Fibroblast of the conjunctiva (primary cell): ENCODE measurements at places on chromosomes 4 and X.

DNA sequence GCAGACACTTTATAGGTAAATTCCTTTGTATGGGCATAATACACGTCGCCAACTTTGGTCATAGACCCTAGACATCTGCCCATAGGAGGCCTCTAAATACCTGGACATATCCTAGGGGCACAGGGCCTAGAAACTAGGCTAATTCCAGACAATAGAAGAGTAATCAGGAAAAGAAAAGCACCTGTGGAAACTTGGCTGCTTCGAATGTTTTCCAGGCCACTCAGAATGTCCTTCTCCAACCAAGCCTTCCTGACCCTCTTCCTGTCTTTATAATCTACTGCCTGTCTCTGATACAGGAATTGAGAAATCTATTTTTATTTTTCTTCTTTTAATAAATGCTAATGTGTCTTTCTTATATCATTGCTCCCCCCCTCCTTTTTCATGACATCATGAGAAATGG is 493.1 kb downstream of the IL15 start:
- no peak for DNase-seq

- no peak for DNase-seq
Measured at GRCh38 chrX:17052210-17052609, 105.8 kb downstream of the REPS2 start.

DNA sequence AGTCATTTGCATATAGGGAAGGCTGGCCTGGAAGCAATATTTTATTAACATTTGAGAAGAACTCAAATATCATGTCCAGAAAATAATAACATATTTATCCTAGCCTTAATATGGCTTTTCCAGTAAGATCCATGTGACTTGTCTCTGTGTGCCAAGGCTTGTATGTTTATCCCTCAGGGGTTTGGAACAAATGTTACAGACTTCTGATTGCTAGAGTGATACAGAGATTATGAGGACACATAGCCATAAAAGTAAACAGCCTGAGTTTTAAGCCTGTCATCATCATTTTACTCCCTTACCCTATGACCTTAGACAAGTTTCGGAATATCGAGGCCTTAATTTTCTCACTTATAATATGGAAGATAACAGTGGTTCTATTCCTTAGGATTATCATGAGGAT is 338.1 kb downstream of the GPAT3 start:
- no peak for DNase-seq

GRCh38 chr4:48665555-48666186 is 114.4 kb downstream of the FRYL start:
- DNase-seq: no peak

GRCh38 chrX:101408532-101408841 is 465 bp downstream of the HNRNPH2 start:
- DNase-seq: no peak

DNA sequence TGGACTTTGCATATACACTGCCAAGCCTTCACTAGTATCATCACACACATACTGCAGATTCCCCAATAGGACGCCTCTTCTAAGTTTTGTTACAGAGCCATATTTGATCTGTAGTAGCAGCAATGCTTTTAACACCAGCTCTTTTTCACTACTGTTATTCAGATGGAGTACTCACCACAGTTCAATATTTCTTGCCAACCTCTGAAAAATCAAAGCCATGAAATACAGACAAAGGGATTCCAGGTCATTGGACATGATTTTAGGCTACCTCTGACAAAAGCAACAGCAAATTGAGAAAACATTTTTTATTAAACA is 390.7 kb upstream of the ADGRL3 start:
- no peak for DNase-seq

GRCh38 chr4:84502333-84502954 is 3.4 kb upstream of the NKX6-1 start:
- no peak for DNase-seq

DNA sequence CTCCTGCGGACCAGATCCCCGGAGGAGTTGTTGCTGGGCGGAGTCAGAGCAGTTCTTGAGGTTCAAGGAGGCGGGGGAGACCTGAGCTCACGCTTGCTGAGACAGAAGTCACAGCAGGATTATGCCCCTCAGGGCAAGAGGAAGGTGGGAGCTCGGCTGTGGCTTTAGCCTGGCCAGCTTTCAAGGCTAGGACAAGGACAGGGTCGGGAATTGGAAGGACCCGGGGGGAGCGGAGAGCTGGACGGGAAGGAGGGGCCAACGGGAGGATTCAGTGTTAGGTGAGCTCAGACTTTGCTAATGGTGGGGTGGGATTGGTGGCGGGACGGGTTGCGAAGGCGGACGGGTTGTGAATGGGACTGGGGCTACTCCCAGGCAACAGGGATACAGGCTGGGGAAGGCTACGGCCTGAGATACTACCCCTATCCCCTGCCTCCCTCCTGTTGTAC is at the start of gene RIBC1:
Gene RIBC1, plus strand, starts transcription at position 13 of the 446 bp plus-strand sequence. CDS start 3,404 bp downstream, outside the sequence.
- no peak for DNase-seq

GRCh38 chrX:57156397-57157049 is 19.3 kb upstream of the SPIN2A start:
- no peak for DNase-seq

GRCh38 chrX:22057667-22058066 is 25.5 kb downstream of the PHEX start:
- DNase-seq: no peak

- DNase-seq: no peak
Measured at GRCh38 chr4:183552274-183553146, 47.7 kb downstream of the ING2 start.

DNA sequence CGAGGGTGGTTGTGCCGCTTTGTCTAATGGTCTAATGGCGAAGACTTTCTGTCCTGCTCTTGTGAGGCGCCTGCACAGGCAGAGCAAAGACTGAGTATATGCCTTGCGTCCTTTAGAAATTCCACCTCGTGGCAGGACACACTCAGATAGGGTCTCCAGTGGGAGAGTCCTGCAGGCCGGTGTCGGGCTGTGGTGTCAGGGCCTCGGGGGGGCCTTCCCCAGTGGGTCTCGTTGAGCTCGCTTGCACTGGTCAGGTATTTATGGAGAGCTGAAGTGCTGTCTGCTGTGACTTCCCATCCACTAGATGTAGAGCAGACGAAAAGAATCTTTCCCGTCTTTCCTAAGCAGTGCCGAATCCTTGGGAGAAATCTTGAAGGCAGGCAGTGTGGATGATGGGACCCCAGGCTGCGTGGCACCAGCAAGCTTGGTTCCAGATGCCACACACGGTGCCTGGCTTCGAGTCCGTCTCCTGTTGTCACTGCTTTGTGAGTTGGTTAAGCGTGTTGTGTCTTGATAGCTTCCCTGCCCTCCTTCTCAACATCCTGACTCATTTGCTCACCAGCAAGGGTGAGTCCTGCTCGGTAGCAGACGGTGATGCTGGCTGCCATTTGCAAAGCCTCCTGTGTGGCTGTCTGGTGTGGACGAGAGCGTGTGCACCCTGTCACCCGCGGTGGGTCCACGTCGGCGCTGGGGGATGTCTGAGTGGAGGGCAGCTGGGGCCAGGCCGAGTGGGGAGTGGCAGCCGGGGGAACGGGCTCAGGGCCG is 20.5 kb downstream of the MAEA start:
- DNase-seq: no peak

- DNase-seq: no peak
Measured at GRCh38 chrX:146264763-146265375, 447.2 kb downstream of the SLITRK2 start.

DNA sequence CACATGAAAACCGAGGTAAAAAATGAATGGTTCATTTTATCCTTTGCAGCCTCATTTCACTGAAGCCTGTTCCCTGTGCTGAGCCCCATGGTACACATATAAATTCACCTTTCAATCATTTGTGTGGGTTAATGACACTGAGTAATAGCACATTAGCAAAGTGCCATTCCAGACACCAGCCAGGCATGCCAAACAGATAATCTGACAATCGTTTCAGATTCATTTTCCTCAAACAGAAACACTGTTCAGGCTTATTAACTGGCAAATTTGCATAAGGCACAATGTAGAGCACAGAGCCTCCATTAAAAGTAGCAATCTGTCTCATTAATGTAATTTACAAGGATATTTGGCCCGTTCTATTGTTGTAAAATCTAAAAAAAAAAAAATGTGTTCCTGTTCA is 76.2 kb downstream of the UNC5C start:
- no peak for DNase-seq

- DNase-seq: no peak
Measured at GRCh38 chr4:154507156-154507555, 15.6 kb upstream of the DCHS2 start.

DNA sequence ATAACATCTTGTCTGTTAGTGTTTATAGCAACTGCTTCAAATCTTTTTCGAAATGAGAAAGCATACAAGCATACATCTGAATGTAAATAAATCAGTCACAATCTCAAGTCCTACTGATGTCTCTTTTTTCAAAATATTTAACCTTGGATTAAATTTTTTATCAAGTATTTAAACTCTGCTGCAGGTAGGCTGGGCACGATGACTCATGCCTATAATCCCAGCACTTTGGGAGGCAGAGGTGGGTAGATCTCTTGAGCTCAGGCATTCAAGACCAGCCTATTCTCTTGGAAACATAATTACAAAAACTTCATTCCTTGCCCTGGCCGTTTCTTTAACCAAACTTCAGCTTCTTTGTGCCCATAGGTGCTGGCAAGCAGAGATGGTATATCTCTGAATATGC is 540.3 kb upstream of the GALNT7 start:
- no peak for DNase-seq

- peak; percentile 34 for DNase-seq
Measured at GRCh38 chr4:48109413-48110263, 24.4 kb downstream of the TXK start.

GRCh38 chr4:166044871-166045270 is 171.8 kb downstream of the TLL1 start:
- DNase-seq: no peak

DNA sequence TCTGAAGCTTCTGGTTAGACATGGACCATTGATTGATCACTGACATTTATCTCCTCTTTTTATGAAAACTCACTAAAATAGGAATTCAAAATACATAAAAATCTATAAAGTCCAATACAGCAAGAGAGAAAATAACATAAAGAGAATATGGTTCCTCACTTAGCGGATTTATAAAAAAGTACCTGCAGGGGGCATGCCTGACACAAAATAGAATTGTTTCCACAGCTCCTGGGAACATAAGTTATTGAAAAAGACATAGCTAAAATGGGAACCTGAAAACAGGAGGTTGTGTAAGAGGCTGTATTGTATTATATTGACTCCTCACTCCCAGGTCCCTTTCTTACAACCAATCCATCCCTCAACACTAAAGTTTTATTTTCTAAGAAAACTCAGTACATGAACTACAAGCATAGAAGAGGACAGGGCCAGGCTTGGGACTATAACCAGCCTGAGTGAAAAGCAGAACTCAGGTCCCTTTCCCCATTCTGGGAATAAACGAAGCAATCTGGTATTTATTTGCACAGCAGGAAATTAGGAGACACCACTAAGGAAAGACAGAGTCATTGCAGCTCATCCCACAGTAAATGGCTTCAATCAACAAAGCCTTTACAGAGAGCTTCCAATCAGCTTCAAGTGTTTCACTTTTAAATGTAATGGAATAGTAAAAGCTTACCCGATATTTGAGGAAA is 121.1 kb upstream of the NDST4 start:
- no peak for DNase-seq

DNA sequence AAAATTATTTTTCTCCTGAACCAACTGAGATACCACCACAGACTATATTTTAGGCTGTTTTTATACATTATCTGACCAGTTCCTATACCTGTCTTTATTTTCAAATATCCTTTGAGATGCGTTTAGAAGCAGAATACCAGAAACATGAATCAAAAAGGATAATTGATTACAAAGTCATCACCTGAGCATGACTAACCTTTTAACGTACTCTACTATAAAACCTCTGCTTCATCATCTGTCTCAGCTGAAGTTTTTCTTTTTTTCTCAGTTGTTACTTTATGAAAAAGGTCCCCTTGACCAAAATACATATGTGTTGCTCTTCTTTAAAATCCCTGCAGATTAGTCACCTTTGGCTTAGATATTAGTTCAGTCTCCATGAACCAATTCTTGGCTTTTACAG is 109.8 kb downstream of the AMMECR1 start:
- no peak for DNase-seq

- DNase-seq: peak; percentile 80
Measured at GRCh38 chr4:73257234-73257633, 1.4 kb downstream of the ANKRD17 start.

DNA sequence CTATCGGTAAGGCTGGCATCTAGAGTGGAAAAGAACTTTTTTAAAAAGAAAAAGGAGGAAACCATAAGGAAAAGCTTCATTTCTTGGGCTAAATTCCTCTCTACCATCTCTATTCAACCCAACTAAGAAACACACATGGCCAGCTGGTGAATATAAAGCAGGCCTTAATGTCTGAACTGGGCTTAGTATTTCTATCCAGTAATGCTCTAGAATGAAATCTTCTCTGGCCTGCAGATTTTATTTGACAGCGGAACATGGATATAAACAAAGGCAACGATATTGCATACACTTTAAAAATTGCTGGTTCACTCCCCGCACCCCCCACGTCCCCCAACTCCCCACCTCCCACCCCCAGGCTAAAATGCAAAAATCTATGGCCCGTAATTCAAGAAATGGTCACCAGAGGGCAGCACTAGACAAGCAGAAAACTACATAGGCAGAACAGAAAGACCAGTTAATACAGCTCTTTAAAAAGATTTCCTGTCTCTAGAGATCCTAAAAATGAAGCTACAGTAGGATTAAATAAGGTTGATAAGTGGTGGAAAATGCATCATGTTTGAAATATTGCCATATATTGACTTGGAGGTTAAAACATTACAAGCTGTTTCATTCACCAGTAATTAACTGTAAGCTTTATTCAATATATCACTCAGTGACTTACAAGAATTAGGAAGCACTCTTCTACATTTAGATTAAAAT is 155.2 kb upstream of the GALNT7 start:
- no peak for DNase-seq

GRCh38 chrX:101745046-101745445 is 85.4 kb upstream of the ARMCX2 start:
- DNase-seq: no peak

- no peak for DNase-seq
Measured at GRCh38 chrX:80282535-80282934, 137.7 kb upstream of the TENT5D start.

DNA sequence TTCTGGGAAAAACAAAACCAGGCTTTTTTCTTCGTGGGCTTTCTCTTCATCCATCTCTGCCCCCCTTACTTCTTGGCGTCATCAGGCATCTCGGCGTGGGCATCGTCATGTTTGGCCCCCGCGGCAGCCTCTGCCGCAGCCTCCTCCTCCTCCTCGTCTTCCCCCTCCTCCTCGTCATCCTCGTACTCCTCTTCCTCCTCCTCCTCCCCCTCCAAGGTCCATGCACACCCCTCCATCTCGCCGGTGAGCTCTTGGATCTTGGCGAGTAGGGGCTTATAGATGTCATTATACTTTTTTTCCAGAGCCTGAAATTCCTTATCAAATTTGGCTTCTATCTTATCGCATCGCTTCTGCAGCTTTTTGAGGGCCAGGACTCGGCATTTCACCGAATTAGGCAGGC is 488 bp downstream of the NAP1L5 start:
- DNase-seq: no peak

GRCh38 chr4:3710451-3711182 is 55.6 kb upstream of the ADRA2C start:
- no peak for DNase-seq

- DNase-seq: no peak
Measured at GRCh38 chrX:46750889-46751288, 8.0 kb downstream of the SLC9A7 start.

- no peak for DNase-seq
Measured at GRCh38 chr4:151553874-151554273, 144.9 kb downstream of the FHIP1A start.

- no peak for DNase-seq
Measured at GRCh38 chrX:140525448-140525847, 20.6 kb upstream of the SOX3 start.
